ENCODE measurements at places on chromosomes 4 and X. TPM values are rescaled to one million over a fixed set of nuclear protein-coding genes. Genes with fewer than 3 reads are reported as not detected.
A peak's percentile ranks its signal among the peaks of the same experiment; 100 is the strongest.

Gene TEC
- 3.6 TPM for total RNA-seq

GRCh38 chrX:107632346-107632745, 4.0 kb downstream of the PRPS1 start:
- no peaks in the 10 kb centered on the region for H3K27me3 ChIP-seq
- no peaks in the 10 kb centered on the region for H3K4me1 ChIP-seq
- peak; percentile 12 for DNase-seq
- H3K36me3 ChIP-seq, result no peaks in the 10 kb centered on the region

Gene TSPAN7
- 45.0 TPM for total RNA-seq

Gene BST1
- total RNA-seq, result 4.1 TPM
